ENCODE measurements at places on chromosomes 7 and 10.

- peak; percentile 49 for DNase-seq
Observed at GRCh38 chr10:95246582-95247051, 44.2 kb downstream of the PDLIM1 start.

DNA sequence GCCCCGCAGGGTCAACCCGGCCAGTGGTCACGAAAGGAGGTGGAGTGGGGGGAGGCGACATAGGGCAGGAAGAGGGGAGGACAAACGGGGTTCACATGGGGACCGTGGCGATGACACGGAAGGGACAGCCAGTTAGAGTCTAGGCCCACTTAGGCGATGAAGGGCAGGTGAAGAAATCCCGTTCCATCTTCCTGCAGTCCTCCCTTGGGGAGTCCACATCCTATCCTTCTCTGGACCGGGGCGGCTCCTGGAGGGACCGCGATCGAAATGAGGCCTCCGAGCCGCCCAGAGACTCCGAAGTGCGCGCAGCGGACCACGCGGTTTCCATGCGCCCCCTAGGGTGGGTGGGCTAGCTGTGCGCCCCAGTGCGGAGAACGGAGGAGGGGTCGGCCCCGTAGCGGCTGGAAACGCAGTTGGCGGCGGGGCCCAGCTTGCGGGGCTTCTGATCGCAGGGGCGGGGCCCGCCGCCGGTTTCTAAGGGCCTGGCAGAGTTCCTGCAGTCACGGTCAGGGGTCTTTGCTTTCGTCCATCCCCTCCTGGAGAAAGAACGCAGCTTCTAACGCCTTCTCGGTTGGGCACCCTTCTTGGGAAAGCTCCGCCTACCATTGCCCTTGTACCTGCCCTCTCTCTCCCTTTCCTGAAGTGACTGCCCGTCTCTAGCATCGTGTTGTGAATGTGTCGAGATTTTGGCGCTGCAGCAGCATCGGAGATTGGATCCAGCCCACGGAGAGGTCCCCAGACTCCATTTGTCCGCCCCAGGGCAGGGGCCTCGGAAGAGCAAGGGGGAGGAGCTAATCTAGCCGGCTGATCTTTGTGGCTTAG is 17.9 kb upstream of the TMEM225B start:
- no peak for DNase-seq

DNA sequence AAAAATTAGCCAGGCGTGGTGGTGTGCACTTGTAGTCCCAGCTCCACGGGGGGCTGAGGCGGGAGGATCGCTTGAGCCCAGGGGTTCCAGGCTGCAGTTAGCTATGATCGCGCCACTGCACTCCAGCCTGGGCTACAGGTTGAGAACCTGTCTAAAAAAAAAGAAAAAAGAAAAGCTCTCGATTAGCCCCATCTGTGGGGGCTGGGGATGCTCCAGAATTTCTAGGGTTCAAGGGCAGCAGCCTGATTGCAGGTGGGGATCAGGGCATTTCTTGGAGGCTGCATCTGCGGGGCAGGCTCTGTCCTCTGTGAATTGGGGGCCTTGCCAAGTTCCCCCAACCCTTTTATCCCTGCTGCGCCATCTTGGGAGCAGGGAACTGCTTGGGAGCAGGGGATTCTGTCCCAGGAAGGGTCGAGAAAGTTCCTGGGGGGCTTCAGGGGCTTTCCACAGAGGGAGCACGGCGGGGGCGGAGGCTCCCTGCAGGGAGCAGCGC is 651 bp upstream of the ARPC1A start:
- no peak for DNase-seq

DNA sequence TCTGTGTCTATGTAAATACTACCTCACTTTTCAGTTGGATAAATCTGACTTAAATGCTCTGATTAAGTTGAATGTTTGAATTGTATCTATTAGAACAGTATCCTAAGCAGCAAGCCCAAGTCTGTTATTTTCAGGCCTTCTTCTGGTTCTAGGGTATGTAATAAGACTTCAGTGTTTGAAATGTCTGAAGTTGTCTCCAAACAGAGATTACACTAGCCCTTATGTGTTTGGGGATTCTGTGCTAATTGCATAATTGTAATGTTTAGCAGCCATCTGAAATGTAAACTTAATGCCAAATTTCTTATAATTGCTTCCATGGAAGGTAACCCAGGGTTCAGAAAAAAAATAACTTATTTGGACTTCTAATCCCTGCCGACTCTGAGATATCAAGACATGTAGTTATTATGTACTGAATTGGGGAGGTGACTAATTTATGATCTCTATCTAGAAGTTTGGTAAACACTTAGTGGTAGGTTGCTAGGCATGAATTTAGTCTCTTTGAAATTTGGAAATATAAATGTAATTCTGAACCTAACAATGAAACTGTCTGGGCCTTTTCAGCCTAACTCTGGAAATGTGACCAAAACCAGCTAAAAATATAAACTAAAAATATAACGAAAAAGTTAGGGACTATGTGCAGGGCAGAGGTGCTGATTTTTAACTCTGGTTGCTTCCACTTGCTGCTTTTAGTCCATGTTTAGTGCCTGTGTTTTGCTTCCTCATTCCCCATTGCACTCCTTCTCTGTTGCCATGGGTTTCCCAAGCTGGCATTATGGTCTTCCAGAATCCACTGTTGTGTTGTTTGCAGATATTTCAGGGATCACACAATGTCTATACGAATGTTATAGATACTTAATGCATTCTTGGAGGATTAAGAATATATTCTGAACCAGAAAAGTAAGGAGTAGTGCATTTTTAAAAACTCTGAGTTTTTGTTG is 54.8 kb downstream of the MCU start:
- DNase-seq: no peak

GRCh38 chr10:131701131-131701947 is 199.5 kb upstream of the PPP2R2D start:
- no peak for DNase-seq

GRCh38 chr7:380139-380485 is 90.1 kb downstream of the FOXL3 start:
- no peak for DNase-seq

DNA sequence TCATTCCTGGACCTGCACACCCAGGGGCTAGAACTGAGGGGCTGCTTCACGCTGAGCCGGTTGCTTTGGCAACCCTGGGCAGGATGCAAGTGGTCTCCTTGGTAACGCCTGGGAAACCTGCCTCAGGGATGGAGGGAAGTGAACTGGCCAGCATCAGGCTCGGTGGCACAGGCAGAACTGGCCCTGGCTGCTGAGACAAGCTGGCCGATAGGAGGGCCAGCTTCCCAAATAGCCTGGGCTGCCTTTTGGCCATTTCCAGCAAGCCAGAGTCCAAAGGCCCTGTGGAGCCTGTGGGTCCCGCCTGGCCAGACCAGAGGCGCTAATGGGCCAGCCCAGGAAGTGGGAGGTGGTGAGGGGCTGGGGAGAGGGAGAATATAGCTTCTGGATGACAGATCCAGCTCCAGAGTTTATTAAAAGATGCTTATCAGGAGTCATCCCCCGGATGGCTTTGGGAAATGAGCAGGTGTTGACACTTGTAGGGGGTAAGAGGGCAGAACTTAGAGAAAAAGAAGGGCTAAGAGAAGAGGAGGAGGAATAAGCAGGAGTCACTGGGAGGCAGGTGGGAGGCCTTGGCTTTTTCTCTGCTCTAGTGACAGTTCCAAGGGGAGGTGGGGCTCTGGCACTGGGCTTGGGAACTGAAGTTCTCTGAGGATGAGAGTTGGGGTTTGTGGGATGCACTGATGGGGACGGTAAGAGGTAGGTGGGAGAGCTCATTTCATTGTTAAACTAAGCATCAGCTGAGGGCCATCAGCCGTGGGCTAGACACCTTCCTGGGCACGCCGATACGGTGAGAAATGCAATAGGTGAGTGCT is 9.6 kb downstream of the NEURL1 start:
- DNase-seq: no peak

DNA sequence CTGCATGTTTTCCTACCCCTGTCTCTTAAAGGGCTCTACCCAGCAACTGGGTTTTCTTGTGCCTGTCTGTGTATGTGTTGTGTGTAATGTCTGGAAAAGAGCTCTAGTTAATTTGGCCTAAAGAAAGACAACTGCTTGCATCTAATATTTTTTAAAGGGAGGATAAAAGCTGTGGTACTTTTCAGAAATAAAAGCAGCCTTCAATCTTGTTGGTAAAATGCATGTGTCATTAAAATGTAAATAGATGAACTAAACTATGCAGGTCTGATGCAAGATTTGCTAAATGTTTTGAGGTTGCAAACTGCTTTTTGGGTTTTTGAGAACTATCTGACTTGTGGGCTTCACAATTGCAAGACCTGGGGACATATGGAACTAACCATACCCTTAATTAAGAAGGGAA is 445.3 kb downstream of the HTR7 start:
- DNase-seq: no peak

- no peak for DNase-seq
Observed at GRCh38 chr7:50644114-50644513, 78.9 kb upstream of the DDC start.

DNA sequence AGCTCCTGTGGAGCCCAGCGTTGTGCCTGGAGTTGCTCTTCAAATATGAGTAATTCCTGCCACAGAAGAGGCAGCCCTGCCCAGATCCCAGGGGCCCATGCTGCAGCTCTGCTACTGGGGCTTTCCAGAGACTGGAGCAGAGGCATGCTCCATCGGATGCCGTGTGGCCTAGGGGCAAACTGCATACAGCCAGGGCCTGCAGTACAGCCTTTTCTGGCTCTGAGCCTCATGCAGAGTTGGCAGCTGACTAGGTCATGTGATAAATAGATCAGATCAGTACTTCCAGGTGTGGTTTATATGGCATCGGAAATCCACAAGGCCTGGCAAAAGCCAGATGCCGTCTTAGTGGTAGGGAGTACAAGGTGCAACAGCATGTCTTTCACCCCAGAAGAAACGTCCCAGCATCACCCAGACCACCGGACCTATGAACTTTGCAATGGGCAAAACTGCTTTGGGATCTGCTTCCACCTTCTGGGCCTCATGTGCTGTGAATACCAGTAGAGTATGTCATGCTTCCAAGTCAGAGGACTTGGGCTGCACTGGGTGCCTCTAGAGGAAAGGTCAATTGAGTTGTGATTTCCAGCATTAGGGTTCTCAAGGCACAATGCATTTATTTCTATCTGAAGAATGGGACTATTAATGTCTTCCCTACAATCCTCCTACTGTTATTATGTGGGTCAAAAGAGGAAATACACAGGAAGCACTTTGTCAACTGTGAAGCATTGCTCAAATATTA is 250.7 kb upstream of the ZNF32 start:
- no peak for DNase-seq

GRCh38 chr7:100675581-100676350 is 2.2 kb downstream of the GNB2 start:
- DNase-seq: peak; percentile 28

DNA sequence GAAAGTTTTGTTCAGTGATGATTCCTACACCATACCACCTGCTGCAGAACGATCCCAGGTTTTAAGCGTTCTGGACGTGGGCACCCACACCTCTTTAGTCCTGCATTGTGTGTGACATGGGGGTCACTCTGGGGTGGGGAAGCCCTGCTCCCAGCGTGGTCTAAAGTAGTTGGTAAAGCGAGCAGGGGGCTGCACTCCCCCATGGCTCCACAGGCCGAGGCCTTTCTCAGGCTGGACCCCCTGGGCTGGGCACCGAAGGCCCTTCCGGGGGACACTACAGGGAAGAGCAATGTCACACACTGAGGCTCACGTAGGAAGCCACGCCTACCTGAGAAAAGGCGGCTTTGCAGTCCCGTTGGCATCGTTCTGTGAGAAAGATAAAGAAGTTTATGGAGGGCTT is 12.3 kb downstream of the BRI3 start:
- DNase-seq: no peak

DNA sequence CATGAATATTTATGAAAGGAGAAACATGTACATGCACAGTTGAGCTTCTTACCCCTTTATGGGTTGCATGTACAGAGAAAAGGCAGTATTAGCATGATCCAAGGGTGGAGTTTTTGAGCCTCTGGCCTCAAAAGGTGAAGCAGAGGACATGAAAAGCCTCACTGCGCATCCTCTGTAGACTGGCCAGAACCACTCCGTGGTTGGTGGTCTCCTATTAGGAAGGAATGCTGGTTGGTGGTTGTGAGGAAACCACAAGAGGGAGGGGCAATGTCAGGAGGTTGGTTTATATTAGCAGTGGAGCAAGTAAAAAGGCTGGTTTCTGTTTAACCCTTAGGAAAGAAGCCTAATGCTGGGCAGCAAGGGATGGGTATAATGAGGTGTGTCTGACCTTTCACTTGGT is 37.5 kb downstream of the AHCYL2 start:
- no peak for DNase-seq

GRCh38 chr10:25934621-25935139 is 651 bp downstream of the MYO3A start:
- no peak for DNase-seq

GRCh38 chr7:2675256-2675764 is 12.7 kb upstream of the AMZ1 start:
- DNase-seq: no peak

DNA sequence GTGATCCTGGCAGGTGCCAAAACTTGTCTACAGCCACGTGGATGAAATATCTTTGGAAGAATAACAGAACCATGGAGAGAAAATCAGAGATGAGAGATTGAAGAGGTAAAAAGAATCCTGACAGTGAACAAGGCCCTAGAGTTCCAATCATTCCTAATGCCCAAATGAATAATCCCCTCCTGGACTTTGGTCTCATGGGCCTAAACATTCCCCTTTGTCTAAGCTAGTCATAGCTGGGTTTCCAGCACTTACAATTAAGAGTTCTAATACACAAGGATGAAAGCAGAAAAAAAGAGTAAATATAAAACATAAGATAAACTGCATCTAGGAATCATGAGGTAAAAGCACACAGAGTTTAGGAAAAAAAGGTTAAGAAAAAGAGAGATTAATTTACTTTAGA is 40.2 kb downstream of the ARHGAP12 start:
- no peak for DNase-seq

DNA sequence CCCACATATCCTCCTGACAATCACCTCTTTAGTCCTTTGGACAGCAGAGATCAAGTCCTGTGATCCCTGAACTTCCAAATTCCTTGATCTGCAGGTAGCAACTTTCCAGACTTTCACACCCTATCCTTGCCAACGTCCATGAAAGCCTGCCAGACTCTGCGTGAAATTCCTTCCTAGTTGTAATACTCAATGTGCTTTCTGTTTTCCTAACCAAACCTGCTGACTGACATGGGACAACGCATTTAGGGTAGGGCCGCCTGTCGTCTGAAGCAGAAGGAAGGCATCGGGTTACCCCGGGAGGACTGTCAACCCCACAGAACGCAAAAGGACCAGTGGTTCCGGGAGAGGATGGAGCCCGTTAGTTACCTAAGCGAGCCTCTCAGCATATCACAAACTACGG is 23.9 kb downstream of the ITGA8 start:
- DNase-seq: no peak

- no peak for DNase-seq
Observed at GRCh38 chr10:120005207-120006201, 113.0 kb downstream of the SEC23IP start.

DNA sequence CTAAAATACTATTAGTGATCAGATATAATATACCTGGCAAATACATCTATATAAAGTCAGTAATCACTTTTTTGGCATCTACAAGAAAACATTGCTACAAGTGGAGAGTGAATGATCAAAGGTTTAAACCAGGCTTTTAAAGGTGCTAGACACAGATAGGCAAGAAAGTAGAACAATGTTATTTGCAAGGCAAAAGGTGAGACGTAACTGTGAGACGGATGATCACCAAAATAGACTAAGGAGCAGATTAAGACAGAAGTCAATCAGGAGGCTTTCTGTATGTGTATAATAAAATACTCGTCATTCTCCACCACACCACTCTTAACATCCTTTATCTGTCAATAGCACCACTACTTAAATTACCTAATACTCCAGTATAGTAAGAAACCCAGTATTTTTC is 8.3 kb downstream of the ANXA7 start:
- DNase-seq: no peak

- DNase-seq: no peak
Observed at GRCh38 chr10:61157182-61157581, 213.2 kb upstream of the RHOBTB1 start.
